Activated CD4-positive, alpha-beta T cell treated with anti-CD3 and anti-CD28 coated beads for 1 hour (primary cell): ENCODE measurements at places on chromosomes 12 and 14.

DNA sequence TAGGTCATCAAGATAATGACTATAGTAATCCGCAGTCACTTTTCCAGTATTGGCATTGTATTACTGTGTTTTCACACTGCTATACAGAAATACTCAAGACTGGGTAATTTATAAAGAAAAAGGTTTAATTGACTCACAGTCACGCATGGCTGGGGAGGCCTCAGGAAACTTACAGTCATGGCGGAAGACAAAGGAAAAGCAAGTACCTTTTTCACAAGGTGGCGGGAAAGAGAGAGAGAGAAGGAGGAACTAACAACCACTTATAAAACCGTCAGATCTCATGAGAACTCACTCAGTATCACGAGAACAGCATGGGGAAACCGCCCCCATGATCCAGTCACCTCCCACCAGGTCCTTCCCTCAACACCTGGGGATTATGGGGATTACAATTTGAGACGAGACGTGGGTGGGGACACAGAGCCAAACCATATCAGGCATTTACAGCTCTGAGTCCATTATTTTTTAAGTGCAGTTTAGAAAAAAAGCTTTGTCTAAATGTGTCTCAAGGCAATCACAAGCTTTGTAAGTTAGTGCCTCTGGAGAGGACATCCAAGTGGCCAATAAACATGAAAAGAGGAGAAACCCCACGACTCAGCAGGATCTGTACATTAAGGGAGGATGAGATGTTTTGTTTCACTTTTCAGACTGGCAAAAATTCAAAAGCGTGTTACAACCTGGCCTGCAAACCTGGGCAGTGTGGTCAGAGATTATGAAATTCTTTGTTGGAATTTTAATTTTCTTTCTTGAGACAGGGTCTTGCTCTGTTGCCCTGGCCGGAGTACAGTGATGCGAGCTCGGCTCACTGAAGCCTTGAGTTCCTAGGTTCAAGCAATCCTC is 82.0 kb downstream of the DNAH10 start:
- no peak for DNase-seq

GRCh38 chr12:71536279-71536938 is 96.8 kb downstream of the LGR5 start:
- no peak for DNase-seq

- no peak for DNase-seq
Observed at GRCh38 chr12:100448656-100449055, 25.0 kb upstream of the NR1H4 start.

DNA sequence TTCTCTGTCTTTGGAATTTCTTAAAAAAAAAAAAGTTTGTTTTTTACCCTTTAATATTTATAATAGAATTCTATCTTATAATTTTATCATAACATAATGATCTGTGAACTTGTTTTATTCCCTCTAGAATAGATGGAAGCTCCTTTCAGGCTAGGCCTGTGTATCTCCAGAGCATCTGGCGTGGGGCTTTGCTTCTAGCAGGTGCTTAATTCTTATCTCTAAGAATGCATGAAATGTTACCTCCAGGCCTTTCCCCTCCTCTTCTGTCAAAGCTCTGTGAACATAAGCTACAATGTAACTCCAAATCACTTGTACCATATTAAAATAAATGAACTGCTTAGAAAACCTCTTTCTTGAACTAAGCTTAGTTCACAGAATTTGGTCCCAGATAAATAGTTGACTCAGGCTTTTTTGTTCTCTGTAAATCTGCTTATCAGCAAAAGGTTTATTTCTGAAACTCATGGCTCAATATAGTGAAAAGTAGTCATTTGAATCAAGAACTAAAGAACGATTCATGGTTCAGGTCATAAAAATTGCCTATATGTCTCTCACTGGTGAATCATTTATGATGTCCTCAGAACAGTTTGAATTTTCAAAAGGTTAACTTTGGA is 407.1 kb downstream of the TRHDE start:
- DNase-seq: no peak

DNA sequence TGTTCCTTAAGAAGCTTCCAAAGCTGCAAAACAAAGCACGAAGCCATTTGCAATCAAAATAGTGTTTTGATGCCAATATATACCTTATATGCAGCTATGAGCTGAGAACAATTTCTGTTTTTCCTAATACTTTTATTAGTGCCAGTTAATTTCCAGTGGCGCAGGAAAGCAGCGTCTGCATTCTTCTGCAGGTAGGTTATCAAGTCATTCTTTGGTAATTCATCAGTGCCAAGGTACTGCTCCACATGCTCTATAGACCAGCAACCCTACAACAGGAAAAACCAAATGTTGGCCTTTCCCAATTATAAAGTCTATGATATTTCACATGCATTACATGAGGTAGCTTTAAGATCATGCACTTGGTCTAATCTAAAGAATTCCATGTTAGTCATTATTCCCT is 87.6 kb upstream of the STRN3 start:
- no peak for DNase-seq

GRCh38 chr14:23639891-23640523 is 3.8 kb downstream of the DHRS2 start:
- DNase-seq: no peak

DNA sequence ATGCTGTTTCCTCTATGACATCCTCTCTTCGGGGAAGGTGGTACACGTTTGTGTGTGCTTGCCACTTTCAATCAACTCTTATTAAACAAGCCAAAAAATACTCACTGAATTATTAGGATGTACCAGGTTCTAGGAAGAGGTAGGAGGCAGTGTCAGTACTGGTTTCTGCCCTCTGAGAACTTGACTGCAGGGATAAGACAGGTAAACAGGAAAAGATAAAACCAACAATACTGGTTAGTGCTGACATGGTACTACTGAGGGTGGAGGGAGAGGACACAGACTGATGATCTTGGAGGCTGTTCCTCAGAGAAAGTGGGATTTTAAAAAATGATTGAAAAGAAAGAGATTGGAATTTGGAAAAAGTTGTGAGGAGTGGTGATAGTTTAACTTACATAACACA is 295.2 kb upstream of the PWP1 start:
- DNase-seq: no peak
